ENCODE measurements at places on chromosomes 3 and 15.

DNA sequence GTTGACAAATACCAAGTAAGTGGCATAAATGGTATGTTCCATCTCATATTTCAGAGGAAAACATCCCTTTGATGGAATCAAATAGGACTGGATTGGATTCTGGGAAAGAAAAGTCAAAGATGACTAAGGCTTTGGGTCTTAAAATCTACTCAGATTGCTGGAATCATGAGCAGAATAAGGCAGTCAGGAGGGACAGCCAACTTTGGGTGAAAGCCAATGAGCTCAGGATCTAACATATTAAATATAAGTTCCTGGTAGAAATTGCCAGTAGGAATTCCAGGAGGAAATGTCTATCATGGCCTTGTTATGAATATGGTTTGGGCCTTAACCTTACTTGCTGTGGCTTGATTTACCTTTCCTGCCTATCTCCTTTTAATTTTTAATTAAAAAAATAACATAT is 55.3 kb downstream of the ISL2 start:
- no peak for DNase-seq

GRCh38 chr3:131250466-131250865 is 131.1 kb upstream of the NUDT16 start:
- DNase-seq = no peak

DNA sequence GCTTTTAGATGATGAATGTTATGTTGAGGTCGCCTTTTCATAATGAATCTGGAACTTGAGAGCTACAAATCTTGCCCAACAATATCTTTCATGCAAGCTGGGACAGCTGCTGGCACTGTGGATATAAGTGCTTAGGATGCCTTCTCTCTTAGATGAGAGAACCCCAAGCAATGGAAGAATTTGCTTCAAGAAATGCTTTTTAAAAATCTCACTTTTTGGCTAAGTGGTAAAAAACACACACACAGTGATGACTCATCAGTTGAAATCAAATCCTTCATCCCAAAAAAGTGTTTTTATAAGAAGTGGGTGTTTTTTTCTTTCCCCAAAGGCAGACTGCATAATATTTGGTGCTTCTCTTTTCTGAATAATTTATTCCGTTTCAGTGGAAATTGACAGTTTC is 38.4 kb upstream of the GALNT15 start:
- DNase-seq = no peak

DNA sequence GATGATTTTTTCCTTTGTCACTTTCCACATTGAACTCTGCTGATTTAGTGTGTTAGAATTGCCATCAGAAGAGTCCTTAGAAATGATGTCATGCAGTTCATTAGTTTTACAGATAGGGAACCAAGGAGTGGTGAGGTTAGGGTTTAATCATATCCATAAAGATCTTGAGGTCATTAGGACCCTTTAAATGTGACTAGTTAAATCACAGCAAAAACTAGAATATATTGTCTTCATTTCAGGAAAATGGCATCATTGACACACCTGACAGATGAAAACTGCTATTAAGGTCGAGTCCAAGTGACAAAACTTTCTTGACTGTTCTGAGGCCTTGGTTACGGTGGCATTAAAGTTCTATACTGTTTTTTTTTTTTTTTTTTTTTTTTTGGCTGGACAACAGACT is 50.5 kb downstream of the MBNL1 start:
- no peak for DNase-seq

DNA sequence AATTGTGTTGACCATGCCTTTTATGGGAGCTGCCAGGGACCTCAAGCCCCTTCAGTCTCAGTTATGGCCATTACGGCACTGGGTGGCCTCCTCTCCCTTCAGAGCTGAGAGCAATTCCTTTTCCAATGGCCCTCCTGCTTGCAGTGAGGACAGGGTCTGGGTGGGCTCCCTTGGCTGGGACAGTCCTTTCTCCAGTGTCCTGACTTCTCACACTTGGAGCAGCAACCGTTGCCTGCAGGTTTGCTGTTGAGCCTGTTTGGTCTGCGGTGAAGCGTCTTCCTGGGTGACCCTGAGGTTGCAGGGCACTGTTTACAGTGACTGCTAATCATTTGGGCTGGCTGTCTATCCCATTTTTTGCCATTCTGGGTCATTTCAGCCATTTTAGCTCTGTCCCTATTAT is 3.5 kb upstream of the CCDC80 start:
- no peak for DNase-seq

- no peak for DNase-seq
Measured at GRCh38 chr15:53829471-53829870, 70.0 kb upstream of the WDR72 start.

Measured in left hindlimb (tissue), 1 donor.